ENCODE measurements at places on chromosomes 1 and 21. TPM values are rescaled to one million over a fixed set of nuclear protein-coding genes. Genes with fewer than 3 reads are reported as not detected.
A peak's percentile ranks its signal among the peaks of the same experiment; 100 is the strongest.

Gene CFHR3
- total RNA-seq: not detected

Gene FCMR
- total RNA-seq: 146 TPM

- H3K4me3 ChIP-seq: no peak within 1 kb of the TSS
- H3K36me3 ChIP-seq: peaks cover 47% of the 10 kb centered on the region
- H3K27ac ChIP-seq: peak within 1 kb of the TSS; percentile 93
- H3K4me1 ChIP-seq: peaks cover 25% of the 10 kb centered on the region
Observed at GRCh38 chr1:156727926-156728598, at the start of gene METTL25B. Gene METTL25B, plus strand, starts transcription at chr1:156728469. Its CDS starts 636 bp downstream, at chr1:156729105.

Gene CYP4A11
- total RNA-seq: not detected

DNA sequence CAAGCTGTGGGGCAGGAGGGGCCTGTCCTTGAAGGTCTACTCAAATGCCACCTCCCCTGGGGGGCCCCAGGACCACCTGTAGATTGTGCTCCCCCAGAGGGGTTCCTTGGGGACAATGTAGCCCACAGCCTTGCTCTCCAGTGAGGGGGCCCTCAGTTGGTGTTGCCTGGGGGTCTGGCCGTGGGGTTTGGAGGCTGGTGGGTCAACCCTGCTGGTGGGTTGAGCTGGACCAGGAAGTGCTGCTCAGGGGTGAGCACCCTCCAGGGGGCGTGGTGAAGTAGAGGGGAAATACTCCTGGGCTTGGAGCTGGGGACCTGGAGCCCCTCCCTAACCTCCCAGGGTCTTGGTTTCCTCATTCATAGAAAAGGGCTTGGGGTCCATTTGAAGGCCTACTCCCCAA is 143.6 kb upstream of the WNT4 start:
- no peaks in the 10 kb centered on the region for H3K36me3 ChIP-seq
- no peak for DNase-seq
- H3K27me3 ChIP-seq: peaks cover 9% of the 10 kb centered on the region
- no peak overlapping the region for H3K27ac ChIP-seq
- H3K4me3 ChIP-seq: no peak overlapping the region
- H3K4me1 ChIP-seq: no peaks in the 10 kb centered on the region

Gene NTNG1
- total RNA-seq: 5.8 TPM

Data from activated B cell treated with CpG ODN at 0.5 μM for 24 hours (primary cell).